PC-3 (cell line): ENCODE measurements at places on chromosomes 2 and 18.

DNA sequence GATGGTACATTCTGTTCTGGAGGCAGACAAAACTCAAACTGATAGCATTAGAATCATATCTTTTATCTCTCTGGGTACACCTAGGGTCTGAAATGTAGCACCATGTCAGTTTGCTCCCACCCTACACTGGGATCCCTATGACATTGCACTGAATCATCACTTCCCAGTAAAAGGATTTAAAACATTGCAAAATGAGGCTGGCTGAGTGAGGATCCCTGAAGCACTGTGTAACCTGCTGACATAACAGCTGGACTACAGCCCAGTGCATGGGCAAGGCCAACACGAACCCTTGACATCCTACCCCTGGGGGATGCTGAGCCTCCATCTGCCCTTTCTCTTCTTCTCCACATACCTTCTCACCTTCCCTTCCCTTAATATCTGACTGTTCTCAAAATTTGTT, 253.2 kb downstream of the TTC32 start:
- peak; percentile 84 for DNase-seq

GRCh38 chr2:16628314-16628713, 37.3 kb downstream of the CYRIA start:
- DNase-seq, result no peak

DNA sequence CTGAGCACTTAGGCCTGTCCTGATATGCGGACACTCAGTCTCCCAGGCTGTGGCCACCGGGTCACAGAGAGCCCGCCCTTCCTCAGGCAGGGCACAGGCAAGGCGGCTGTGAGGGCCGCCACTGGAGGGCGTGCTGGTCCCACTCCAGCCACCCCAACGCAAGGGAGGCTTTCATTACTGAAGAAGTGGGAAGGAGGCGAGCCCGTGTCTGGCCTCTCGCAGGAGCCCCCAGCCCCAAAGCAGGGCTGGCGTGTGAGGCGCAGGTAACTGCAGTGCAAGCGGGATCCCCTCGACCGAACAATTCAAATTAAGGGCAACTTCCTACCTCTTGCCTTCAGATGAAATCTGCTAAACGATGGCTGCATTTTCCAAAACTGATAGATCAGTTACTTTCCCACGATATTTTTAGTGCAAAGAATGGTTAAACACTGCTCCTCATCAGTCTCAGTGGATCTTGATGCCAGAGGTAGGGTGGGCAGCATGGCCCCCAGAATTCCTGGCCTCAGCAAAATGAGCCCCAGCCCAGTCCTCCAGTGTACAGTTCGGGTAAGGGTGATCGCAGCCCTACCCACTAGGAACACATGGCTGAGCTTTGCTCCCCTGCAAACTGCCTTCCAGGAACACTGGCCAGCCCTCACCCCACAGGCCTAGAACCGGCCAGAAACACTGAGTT, 97.2 kb downstream of the SEPTIN10 start:
- peak; percentile 72 for DNase-seq

DNA sequence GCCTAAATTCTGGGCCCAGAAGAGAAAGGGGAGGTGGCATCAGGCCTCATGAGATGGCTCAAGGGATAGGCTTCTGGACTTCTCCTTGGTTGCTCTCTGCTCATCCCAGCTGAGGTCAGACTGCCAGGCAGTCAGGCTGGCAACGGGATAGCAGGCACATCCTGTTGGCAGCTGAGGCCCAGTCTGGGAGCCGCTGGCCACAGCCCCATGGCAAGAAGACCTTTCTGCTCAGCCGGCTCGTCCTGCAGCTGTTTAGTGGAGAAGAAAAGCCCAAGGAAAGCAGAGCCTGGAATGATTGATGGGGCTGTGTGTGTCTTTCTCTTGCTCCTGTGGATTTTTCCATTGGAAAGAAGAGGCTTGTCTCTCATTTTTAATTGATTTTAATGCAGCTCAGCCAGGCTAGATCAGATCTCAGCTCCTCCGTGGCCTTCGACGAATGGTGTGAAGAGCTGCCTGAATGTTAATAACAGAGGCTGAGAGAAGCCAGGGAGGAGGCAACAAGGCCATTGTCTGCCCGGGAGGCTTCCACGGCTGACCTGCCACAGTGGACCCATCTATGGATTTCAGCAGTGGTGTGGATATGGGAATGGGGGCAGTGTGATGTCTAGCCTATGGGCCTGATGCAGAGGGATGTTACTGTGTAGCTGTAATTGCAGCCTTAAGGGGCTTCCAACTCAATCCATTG, 99.5 kb downstream of the HS1BP3 start:
- DNase-seq, result no peak

GRCh38 chr2:197673606-197674005, 1.8 kb downstream of the RFTN2 start:
- DNase-seq, result no peak
